RCC 7860 (cell line): ENCODE measurements at places on chromosomes 6 and 20.
A peak's percentile ranks its signal among the peaks of the same experiment; 100 is the strongest.

- no peak for DNase-seq
These were observed 5.8 kb downstream of the FLRT3 start for GRCh38 chr20:14331646-14332045.

DNA sequence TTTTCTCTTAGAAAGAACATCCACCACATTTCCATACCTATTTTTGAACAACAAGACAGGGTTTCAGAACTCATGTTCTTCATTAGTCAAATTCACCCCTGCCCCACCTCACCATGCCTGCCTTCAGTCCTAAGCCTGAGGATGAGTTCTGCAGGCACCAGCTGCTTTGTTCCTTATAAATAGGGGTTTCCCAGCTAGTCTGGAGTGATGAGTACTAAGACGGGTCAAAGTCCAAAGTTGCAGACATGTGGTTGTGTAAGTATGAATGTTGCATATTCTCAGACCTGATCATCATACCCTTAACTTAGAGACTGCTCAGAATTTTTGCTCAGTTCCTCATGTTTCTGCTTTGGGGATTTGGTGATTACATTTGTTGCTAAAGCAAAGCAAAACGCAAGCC is 257.7 kb upstream of the CDYL start:
- peak; percentile 55 for DNase-seq

DNA sequence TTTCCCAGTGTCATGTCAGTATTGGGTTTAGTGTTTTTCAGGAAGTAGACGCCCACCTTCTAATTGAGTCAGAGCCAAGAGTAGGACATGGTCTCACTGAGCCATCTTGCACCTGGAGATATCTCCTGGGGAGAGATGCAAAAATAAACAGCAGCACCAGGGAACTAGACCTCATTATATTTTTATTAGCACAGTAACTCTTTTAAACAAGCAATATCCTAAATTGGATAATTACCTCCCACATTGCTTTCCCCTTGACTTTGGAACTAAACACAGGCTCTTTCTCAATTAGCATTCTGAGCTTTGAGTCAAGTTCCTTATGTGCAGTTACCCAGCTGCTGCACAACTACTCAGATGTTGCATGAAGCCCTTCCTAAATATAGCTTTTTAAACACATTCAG is 175.4 kb downstream of the IBTK start:
- peak; percentile 14 for DNase-seq

DNA sequence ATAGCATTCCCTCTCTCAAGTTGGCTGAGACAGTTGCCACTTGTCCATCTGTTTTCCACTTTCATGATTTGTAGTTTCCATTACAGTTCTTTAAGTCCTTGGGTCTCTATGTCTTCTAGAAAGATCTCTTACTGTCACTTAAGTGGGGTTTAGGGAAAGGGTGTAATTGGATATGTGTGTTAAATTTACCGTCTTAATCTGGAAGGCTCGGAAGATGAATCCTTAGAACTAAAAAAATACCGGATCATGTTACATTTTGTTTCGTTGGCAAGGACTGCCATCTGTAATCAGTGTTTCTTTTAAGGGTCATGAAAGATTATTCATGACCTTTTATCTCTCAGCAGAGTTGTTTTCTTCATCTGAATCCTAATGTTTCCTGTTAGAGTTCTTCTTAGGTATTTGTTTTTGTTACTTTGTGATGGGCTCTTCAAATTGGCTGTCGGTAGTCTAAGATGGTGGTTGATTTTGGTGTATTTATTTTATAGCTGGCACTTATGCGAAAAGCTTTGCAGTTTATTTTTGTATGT is 21.8 kb upstream of the BTBD3 start:
- DNase-seq = no peak

DNA sequence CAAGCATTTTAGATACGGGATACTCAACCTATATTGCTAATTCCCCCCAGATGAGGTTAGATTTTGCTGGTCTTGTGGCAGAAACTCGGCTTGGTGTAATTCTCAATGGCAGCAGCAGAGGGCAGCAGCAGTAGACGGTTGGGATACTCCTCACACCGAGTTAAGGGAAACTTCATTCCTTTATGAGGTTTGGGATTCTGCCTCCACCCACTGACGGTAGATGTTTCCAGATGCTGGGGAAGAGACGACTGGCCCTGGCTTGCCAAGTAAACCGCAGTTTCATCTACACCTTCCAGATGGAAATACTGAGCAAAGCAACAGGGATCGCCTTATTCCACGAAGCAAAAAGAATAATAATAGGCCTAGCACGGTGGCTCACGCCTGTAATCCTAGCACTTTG is 8.2 kb upstream of the TBC1D7 start:
- DNase-seq = peak; percentile 51

GRCh38 chr20:2820896-2821869 is 5.0 kb downstream of the TMEM239 start:
- no peak for DNase-seq

- DNase-seq = no peak
These were observed 75.9 kb upstream of the EYA4 start for GRCh38 chr6:133165235-133165634.

- no peak for DNase-seq
These were observed 173.3 kb downstream of the CD83 start for GRCh38 chr6:14290772-14291330.

GRCh38 chr6:113439866-113440265 is 417.3 kb upstream of the MARCKS start:
- DNase-seq = no peak

- DNase-seq = no peak
These were observed 47.9 kb downstream of the ELMO2 start for GRCh38 chr20:46358346-46359058.

GRCh38 chr20:38452880-38453624 is 17.9 kb upstream of the SNHG17 start:
- peak; percentile 50 for DNase-seq

DNA sequence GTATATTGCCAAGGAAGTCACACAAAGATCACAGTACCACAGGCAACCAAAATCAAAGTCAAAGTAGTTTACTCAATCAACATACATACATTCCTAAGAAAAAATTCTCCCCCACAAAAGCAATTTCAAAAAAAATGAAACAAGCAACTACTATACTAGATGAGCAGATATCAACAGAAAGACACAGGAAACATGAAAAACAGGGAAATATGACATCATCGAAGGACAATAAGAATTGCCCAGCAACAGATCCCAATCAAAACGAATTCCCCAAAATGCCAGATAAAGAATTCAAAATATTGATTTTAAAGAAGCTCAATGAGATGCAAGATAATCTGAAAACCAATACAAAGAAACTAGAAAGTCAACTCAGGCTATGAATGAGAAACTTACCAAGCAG is 219.7 kb upstream of the TAB2 start:
- DNase-seq = no peak

DNA sequence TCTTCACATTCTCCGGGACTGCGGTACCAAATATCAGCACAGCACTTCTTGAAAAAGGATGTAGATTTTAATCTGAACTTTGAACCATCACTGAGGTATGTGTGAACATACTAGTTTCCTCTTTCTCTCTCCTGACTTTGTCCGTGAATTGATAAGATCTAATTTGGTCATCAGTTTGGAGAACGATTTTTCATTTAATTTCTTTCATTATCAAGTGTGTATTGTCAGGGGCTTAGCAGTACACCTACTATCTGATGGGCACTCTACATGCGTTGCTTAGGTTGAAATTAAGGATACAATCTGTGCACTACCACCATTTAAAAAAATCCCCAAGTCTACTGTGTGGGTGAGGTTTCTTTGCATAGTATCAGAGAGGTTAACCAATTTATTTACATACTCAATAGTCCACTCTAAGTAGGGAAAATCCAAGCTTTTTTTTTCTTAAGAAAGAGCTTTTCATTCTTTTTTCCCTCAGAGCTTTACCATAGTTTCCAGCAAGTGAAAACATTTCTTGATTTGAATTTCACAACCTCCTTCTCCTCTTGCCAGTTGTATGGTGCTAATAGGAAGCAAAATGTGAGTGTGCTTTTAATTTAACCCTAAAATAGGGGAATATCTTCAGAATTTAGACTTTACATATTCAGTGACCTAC is 105.4 kb upstream of the ESR1 start:
- no peak for DNase-seq

- DNase-seq = no peak
These were observed 17.6 kb downstream of the RMND1 start for GRCh38 chr6:151434369-151434768.

DNA sequence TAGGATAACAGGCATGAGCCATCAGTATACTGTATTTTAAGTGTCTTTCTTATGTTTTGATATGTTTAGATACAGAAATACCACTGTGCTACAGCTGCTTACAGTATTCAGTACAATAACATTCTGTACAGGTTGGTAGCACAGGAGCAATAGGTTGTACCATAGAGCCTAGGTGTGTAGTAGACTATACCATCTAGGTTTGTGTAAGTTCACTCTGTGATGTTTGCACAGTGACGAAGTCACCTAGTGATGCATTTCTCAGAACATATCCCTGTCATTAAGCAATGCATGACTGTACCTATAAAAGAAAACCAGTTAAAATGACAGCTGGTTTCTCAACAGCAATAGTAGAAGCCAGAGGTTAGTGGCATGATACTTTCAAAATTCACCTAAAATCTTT is 3.0 kb upstream of the ZBTB24 start:
- DNase-seq = peak; percentile 10

- DNase-seq = no peak
These were observed 35.5 kb downstream of the UQCC2 start for GRCh38 chr6:33675968-33676367.

DNA sequence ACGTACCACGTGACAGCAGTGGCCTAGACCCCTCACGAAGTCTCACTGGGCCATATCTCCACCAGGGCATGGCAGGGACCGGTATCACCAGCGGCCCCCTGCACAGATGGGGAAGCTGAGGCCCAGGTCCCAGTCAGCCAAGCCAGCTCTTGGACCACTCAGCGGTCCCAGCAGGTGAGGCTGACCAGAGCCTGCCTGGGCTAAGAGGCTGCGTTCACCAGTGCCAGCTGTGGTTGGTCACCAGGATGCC is 2.6 kb upstream of the MRGBP start:
- no peak for DNase-seq

DNA sequence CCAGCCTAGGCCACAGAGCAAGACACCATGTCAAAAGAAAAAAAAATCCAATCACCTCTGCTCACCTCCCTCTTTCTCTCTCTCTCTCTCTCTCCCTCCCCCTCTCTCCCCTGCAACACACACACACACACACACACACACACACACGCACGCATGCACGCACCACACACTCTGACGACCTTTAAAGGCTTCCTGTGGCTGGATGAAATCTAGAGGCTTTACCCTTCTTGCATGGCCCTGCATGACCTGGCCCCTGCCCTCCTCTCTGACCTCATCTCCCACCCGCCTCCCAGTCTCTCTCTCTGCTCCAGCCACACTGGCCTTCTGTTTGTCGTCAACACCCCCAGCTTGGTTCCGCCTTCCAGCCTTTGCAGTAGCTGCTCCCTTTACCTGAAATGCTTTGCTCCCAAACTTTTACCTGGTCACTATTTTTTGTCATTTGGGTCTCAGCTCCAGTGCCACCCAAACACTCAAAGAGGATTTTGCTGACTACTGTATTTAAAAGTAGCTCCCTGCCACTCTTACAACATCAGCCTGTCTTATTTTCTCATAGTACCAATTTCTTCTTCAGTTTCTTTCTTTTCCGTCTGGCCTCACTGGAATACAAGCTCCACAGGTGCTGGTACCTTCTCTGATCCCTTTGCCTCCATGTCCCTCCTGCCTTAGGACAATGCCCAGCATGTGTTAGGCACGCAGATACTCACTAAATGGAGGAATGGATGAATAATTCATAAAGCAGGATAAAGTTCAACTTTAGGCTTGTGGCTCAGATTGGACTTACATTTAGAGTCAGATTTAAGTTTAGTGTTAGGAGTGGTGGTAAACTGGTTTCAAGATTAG is 4.3 kb upstream of the LTA start:
- no peak for DNase-seq

- DNase-seq = no peak
These were observed 1.5 kb downstream of the TFAP2A start for GRCh38 chr6:10413262-10413849.

- no peak for DNase-seq
These were observed 315.8 kb upstream of the SOX4 start for GRCh38 chr6:21277601-21278374.

DNA sequence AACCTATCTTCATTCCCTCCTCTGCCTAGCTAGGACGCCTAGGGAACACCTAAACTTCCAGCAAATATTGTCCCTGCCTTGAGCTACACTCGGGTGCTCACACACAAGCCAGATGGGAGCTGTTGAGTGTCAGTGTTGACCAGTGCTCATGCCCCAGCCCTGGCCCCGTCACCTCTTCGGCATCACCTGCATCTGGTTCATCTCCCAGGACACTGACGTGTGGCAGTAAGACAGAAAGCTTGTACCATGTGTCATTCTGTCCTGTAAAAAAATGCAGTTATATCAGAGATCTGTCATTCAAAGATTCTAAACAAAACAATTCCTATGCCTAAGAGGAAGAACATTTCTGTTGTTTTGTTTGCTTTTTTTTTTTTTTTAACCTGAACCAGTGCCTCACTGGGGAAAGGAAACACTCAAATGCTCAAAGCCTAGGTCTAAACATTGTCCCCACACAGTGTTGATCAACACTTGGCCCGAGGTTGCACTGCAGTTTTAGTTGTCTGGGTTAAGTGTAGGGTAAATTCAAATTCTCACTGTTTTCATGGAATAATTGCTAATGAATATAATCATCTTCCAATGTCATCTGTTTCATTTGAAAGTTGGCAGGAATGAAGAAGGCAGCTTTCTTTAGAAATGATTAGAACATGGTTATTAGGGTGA is 102.7 kb upstream of the SASH1 start:
- DNase-seq = no peak

DNA sequence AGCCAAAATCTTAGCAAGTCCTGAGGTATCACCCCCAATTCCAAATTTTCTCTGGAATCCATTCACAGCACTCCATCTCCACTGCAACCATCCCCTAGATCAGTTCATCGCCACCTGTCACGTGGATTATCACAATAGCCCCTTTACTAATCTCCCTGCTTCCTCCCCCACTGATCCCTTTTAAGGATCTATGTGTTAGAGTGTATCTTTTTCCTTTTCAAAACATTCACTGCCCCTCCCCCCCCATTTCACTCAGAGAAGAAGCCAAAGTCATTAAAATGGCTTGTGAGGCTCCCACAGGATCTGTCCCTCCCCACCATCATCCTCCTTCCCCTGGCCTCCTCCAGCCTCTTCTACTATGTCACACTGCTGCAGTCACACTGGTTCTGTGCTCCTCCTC is 18.4 kb upstream of the SPAG4 start:
- DNase-seq = no peak

- DNase-seq = no peak
These were observed 165.8 kb upstream of the EEF1E1 start for GRCh38 chr6:8268156-8268555.

- peak; percentile 59 for DNase-seq
These were observed 611 bp downstream of the NFYA start for GRCh38 chr6:41073203-41073967.

DNA sequence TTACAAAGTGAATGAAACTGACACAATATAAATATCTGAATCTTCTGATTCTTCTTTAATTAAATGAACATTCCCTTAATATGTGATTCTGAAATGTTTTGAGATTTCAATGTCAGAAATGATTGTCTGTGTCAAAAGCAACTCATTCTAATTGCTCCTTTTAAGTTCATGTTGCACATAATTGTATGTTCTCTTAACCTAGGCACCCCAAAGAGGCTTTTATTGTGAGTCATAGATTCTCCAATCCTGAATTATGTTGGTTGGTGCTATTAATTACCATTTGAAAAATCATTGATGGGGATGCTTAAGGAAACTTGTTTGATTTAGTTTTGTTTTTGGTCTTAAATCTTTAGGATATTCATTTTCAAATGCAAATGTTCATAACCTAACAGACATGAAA is 829.7 kb upstream of the CITED2 start:
- no peak for DNase-seq
